ENCODE measurements at places on chromosomes 3 and 15.

DNA sequence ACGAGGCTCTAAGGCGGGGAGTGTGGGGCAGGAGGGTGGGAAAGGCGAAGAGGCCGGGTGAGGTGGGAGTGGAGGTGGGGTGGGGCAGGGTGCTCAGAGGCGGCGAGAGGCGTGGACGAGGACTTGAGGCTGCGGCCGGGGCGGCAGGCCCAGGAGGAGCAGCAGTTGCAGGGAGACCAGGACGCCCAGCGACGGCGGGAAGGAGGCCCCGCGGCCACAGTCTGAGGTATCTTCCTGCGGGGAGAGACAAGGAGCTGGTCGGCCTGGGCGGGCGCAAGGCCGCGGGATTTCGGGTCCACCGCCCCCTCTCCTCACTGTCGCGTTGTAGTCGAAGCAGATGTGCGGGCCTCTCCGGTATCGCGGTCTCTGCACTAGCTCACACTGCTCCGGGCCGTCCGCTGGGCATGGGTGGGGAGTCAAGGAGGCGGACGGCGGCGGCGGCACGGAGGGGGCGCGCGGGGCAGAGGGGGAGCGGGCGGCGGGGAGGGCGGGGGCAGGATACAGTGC, 5.3 kb upstream of the TMEM115 start:
- DNase-seq: peak; percentile 40

DNA sequence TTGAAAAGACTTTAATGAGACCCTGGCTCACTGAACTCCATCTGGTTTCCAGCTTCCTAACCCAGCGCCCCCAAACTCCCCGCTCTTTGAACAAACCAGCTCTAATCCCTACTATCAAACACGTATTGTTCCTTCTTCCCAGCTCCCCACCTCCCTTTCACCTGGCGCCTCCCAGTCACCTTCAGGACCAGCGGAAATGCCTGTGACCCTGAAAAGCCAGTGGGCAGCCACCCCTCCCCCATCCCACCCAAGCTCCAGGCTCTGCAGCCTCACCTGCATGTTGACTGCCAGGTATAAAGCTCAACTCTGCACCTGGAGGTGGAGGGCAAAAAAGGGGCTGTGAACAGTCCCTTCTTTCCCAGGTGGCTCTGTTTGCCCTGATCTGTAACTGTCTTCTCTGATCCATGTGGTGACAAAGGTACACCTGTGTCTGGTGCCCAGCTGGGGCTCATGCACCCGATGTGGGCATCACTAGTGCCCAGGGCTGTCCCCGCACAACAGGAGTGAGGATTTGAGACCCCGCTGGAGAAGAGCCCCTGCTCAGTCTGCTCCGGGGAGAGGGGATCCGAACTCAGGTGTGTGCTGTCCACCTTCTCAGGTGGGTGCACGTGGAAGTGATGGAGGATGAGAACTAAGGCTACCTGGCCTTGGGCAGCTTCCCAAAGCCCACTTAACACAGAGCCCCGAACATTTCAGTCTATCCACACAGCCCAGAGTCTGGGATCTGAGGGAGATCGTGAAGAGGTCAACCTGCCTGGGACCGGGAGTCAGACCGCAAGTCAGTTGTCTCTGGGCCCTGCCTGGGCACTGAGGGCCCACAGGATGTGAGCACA, 128.9 kb downstream of the NSMCE3 start:
- no peak for DNase-seq

- DNase-seq: no peak
These were observed 16.2 kb upstream of the C15orf39 start for GRCh38 chr15:75185271-75186029.

- no peak for DNase-seq
These were observed 37.3 kb downstream of the LMCD1 start for GRCh38 chr3:8538913-8539312.

DNA sequence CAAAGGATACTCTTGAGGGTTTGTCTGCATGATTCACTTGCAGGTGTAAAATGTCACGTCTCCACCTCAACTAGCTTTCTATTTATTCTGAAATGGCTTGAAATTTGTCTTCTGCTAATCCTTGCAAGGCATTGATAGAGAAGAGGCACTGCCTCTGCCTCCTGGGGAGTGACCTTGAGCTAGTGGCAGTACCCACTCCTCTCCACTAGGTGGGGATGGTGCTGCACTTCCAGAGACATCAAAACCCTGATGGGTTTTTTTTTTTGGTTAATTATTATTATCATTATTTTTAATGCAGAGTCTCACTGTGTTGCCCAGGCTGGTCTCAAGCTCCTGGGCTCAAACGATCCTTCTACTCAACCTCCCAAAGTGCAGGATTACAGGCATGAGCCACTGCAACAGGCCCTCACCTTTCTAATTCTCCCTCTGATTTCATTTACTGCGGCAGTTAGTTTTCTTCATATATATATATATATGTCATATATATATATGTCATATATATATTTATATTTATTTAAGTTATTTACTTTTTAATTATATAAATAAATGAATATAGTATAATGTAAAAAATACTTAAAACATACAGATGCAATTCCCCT, 117.6 kb upstream of the EIF1B start:
- peak; percentile 78 for DNase-seq

GRCh38 chr3:179957264-179957845, 79.4 kb downstream of the PEX5L start:
- no peak for DNase-seq

GRCh38 chr3:114878114-114878839, 268.8 kb downstream of the ZBTB20 start:
- DNase-seq: peak; percentile 39

DNA sequence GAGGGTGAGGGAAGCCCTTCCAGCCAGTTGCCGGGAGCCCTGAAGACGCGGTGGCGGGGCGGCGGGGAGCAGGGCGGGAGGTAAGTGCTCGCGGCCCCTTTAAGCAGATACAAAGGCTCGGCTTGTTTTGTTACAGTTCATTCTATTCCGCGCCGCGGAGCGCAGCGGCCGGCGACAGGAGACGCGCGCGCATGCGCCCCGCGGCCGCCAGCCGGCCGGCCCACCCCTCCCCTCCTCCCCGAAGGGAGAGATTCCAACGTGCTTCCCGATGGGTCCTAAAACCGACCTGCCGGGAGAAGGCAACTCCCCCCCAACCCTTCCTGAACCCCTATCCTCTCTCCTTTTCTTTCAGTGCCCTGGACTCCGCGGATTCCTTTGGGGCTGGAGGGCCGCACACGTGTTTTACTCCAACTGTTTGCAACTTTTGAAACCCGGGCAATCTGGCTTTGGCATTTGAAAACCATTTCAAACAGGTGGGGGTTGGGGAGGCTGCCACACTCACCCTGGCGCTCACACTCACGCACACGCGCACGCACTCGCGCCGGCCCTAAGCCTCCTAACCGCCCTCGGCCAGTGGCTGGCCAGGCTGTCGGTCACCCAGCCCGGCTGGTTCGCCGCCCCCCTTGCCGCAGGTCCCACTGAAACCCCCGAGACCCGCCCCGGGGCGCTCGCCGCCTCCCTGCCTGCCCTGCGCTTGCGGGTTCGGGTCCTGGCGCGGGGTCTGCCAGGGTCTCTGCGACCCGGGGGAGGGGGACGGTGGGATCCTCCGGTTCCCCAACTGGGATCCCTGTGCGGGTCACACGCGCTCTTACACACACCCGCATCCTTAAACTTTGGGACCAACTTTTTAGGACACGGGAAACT, at the start of gene MAGI1:
TSS of gene MAGI1 (minus strand) at position 193 of the 864 bp plus-strand sequence. CDS start 610 bp downstream, outside the sequence.
- DNase-seq: peak; percentile 83

DNA sequence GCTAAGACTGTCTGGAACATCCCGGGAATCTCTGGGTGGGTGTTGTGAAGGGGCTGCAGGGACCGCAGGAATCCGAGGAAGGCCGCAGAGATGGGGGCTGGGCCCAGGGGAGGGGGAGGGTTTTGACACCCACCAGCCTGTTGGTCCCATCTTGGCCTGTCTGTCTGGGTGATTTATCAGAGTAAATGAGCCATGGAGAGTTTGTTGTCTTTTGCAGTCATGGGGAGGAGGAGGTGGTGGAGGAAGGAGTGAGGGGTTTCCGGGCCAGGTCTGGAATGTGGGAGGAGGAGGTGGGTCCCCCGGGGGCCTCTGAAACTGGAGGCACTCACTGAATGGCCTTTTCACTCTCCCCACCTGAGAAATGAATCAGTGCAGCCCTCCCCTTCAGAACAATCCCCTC, 11.5 kb downstream of the SEMA3F start:
- no peak for DNase-seq

DNA sequence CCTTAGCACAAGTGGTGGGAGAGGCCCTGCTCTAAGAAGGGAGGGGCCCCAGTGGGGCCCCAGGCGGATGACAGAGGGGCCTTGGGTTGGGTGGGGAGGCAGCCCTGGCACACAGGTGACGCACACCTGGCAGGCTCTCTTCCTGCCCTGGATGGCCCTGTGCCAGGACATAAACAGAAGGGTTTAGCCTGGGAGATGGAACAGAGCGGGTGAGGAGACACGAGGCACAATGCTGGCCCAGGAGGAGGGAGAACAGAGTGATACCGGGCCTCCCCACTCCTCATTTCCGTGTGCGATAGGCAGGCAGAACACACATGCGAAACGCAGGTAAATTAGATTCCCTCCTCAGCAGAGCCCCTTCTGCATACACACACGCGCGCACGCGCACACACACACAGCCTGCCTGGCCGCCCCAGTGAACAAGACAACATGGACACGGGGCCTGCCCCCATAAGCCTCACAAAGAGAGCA, 39.8 kb downstream of the IDH2 start:
- no peak for DNase-seq

DNA sequence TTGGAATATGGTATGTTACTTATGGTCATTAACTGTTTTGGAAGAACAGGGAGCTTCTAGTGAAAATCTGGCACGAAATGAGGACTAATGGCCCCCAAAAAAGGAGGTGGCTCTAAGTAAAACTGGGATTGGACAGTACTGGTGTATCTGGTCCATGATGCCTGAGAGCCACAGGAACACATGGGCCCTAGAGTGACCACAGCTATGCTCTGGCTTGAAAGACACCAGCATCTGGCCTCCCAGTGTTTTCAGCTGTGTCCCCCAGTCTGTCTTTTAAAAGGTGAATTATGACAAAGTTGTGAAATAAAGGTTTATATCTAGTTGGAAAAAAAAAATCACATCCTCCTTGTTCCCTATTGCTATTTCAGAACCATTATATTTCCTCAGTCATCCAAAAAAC, 64.5 kb downstream of the GSK3B start:
- no peak for DNase-seq

- DNase-seq: no peak
These were observed 101.4 kb downstream of the LARS2 start for GRCh38 chr3:45489730-45490309.

GRCh38 chr15:35545316-35545823, 595 bp downstream of the DPH6 start:
- DNase-seq: no peak

- DNase-seq: peak; percentile 25
These were observed 14.9 kb downstream of the CBLB start for GRCh38 chr3:105853801-105854432.

DNA sequence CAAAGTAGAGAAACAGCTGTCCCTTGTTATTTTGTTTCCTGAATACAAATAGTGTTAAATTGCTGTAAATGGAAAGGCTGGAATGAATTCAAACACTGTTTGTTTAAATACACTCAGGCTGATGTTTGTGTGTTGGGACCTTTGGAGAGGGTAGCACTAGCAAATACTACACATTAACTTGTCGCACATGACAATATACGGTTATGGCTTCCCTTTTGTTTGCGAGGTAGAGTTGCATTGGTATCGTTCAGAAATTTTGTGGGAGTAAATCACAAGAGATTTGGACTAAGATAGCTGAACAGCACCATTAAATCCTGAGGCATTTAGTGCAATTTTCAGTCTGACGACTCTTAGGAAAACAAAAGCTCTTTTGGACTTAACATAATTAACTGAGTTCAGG, 213.0 kb upstream of the ROBO2 start:
- no peak for DNase-seq

DNA sequence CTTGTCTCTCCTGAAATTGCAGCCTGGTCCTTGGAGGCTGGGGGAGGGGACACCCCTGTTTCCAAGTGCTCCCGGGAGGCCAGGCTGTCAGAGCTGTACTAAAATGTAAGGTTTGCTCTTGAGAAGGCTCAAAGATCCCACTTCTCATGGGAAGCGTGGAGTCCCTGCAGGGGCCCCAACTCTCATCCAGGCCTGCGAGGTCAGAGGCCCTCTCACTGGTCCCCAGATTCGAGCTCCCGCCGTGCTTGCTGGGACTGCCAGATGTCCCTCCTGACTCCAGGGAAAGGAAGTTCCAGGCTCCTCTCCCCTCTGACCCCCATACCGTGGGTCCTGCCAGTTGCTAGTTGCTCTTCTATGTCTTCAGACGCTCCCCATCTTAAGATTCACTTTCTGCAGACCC, 14.5 kb upstream of the ANPEP start:
- DNase-seq: no peak

GRCh38 chr15:66620341-66620740, 54.5 kb upstream of the LCTL start:
- DNase-seq: peak; percentile 25

DNA sequence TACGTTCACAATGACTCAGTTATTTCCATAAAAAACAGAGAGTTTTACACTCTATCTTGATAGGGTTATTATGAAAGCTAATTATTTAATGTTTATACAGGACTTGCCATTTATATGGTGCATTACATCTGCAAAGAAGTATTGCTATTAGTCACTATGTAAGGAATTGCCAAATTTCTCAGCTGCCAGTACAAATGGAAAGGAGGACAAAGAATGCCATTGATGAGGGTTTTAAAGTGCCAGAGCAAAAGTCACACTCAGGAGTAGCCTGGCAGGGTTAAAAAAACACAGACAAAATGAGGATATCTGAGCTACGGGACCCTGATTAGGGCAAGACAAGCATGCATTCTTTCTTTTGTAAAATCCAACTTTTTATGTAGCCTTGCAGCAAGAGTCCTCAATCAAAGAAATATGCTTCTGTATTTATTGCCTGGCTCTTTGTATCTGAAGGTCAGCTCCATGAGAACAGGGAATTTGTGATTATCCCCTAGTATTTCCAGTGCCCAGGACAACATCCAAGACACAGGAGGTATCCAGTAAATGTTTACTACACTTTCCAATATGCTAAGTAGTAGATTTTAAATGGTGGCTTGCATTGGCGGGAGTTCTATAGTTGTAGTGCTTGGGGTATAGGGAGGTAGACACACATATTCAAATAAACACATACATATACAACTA, 1013.6 kb downstream of the ROBO1 start:
- no peak for DNase-seq

- no peak for DNase-seq
These were observed 342.9 kb downstream of the CNTN3 start for GRCh38 chr3:74271541-74271940.

DNA sequence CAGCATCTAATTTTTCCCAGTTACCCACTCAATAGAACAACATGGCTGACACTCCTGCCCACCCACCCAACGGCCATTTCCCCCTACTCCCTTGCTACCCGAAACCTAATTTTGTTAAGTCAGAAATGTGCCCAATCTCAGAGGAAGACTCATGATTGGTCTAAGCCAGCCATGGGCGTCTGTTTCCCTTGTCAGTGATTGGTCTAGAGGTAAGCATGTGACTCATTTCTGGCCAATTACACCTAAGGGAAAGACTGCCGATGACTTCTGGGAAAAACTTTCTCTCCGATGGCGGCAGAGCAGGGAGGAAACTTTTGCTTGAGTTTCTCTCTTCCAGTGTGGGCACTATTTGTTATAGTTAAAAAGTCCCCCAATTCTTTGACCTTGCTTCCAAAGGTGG, 72.9 kb downstream of the RPLP1 start:
- no peak for DNase-seq
